ENCODE measurements at places on chromosomes 6 and 20. TPM values are rescaled to one million over a fixed set of nuclear protein-coding genes. Genes with fewer than 3 reads are reported as not detected.

The BTNL2 gene
- not detected for total RNA-seq

The LST1 gene
- 32.7 TPM for total RNA-seq

The TINAG gene
- total RNA-seq, result not detected

The GNRH2 gene
- total RNA-seq, result not detected

The ADGRG6 gene
- total RNA-seq, result 34.2 TPM

The LINC00237 gene
- not detected for total RNA-seq

The SUMO4 gene
- 2.1 TPM for total RNA-seq

The BPIFA1 gene
- 9.2 TPM for total RNA-seq

The TMEM217 gene
- 5.3 TPM for total RNA-seq

The TRIM31 gene
- 0.39 TPM for total RNA-seq

The KHDC1L gene
- total RNA-seq, result not detected

The GRM4 gene
- not detected for total RNA-seq

The LRRC73 gene
- 0.52 TPM for total RNA-seq

The PGC gene
- 175 TPM for total RNA-seq

The CLPSL1 gene
- not detected for total RNA-seq

The CPXM1 gene
- 25.8 TPM for total RNA-seq

The DSN1 gene
- total RNA-seq, result 16.6 TPM

The PET117 gene
- total RNA-seq, result 14.6 TPM

The TMEM74B gene
- total RNA-seq, result 4.0 TPM

The C20orf202 gene
- 0.76 TPM for total RNA-seq

The MEP1A gene
- not detected for total RNA-seq

The WFDC10B gene
- 0.44 TPM for total RNA-seq

The PRICKLE4 gene
- 7.9 TPM for total RNA-seq

The LGSN gene
- 0.26 TPM for total RNA-seq

The TFAP2B gene
- not detected for total RNA-seq

The FOXF2 gene
- 17.7 TPM for total RNA-seq

The BMP5 gene
- total RNA-seq, result 14.5 TPM
